ENCODE measurements at places on chromosomes 5 and 9.

DNA sequence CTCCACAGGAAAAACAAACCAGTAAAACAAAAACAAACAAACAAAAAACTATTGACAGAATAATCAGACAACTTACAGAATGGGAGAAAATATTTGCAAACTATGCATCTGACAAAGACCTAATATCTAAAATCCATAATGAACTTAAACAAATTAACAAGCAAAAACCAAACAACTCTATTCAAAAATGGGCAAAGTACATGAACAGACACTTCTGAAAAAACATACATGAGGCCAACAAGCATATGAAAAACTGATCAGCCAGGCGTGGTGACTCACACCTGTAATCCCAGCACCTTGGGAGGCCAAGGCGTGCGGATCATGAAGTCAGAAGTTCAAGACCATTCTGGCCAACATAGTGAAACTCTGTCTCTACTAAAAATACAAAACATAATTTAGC is 60.1 kb downstream of the KCNV2 start:
- DNase-seq, result no peak

- DNase-seq, result no peak
Observed at GRCh38 chr9:1354086-1354485, 303.9 kb downstream of the DMRT2 start.

- no peak for DNase-seq
Observed at GRCh38 chr9:92407818-92408217, 3.4 kb upstream of the OGN start.

DNA sequence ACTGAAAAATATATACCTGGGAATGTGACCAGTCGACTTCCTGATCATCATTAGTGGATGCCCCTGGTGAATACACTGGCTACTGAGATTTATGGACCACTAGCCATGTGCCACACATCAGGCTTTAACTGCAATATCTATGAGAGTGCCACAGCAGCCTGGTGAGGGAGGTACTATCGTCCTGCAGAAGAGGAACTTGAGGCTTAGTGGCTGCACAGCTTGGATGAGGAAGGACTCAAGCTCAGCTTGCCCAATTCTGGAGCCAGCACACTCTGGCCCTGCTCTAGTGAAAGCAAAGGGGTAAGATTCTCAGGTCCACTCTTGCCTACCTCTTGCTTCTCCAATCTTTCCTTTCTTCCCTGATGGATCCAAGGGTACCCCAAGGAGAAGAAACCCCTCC is 129.3 kb downstream of the ENTREP1 start:
- DNase-seq, result no peak

GRCh38 chr9:111438541-111439235 is 45.5 kb downstream of the ECPAS start:
- DNase-seq, result no peak

Measured in stimulated activated CD4-positive, alpha-beta T cell treated with anti-CD3 and anti-CD28 coated beads, Interleukin-2, amount 100 ng/mL, for 24 hours (primary cell).